ENCODE measurements at places on chromosomes 3 and 15.

GRCh38 chr3:34675383-34676120 lies 877.1 kb downstream of the PDCD6IP start:
- no peak for ATAC-seq

- ATAC-seq = no peak
These were observed 43.9 kb downstream of the MUC4 start for GRCh38 chr3:195767792-195768191.

GRCh38 chr15:66225656-66226274 lies 27.8 kb downstream of the MEGF11 start:
- ATAC-seq = no peak

DNA sequence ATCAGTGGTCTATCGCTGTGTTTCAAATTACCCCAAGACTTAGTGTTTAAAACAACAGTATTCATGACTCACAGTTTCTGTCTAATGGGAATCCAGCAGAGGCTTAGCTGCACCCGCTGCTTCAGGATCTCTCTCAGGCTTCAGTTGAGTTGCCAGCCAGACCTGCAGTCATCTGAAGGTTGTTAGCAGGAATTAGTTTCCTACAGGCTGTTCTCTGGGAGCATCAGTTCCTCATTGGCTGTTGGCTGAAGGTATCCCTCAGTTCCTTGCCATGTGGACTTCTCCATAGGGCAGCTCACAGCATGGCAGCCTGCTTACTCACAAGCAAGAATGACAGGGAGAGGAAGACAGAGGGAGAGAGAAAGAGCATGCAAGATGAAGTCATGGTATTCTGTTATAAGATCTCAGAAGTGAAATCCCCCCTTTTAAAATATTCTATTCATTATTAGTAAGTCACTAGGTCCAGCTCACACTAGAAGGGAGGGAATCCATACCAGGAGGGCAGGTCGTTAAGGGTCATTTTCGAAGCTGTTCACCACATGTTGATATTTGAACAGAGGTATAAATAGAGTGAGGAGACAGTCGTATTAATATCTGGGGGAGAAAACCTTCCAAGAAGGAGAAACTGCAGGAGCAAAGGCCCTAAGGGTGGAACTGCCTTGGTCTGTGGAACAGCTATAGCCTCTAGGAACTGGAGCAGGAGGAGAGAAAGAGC lies 473.9 kb upstream of the PPP2R3A start:
- no peak for ATAC-seq

DNA sequence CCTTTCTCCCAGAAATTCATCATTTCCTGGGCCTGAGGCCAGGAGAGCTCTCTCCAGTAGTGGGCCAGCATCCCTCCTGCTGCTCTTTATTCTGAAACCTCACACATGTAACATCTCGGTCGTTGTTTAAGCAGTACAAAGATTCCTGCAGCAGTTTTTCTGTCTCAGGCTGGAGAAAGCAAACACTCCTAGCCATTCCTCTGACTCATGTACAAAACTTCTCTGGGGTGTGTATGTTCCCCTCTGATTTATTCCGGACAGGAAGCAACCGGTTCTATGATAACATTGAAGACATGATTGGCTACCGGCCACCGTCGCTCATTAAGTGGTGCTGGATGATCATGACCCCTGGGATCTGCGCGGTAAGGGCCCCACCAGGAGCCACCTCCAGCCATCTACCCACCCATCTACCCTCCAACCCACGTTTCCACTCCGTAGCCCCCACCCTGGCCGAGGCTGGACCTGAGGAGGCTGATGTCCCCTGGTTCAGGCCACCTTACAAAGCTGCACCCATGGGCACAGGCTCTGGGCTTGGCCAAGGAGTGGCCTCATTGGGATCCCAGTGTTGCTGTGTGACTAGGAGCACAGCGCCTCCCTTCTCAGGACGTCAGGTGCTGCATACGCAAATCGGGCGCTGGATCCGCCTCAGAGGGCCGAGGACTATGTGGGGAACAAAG lies 58.6 kb upstream of the SLC6A1 start:
- ATAC-seq = no peak

- ATAC-seq = peak; percentile 89
These were observed 120.0 kb upstream of the CTDSPL start for GRCh38 chr3:37741644-37742043.

- no peak for ATAC-seq
These were observed 258.4 kb downstream of the OPA1 start for GRCh38 chr3:193851428-193851847.

- no peak for ATAC-seq
These were observed 98.7 kb upstream of the ZPLD1 start for GRCh38 chr3:102336130-102336529.

- no peak for ATAC-seq
These were observed 32.1 kb upstream of the HEG1 start for GRCh38 chr3:125087768-125088391.

GRCh38 chr3:136396916-136397315 lies 146.8 kb downstream of the PCCB start:
- ATAC-seq = no peak

GRCh38 chr3:143302638-143303171 lies 183.1 kb downstream of the CHST2 start:
- ATAC-seq = no peak

DNA sequence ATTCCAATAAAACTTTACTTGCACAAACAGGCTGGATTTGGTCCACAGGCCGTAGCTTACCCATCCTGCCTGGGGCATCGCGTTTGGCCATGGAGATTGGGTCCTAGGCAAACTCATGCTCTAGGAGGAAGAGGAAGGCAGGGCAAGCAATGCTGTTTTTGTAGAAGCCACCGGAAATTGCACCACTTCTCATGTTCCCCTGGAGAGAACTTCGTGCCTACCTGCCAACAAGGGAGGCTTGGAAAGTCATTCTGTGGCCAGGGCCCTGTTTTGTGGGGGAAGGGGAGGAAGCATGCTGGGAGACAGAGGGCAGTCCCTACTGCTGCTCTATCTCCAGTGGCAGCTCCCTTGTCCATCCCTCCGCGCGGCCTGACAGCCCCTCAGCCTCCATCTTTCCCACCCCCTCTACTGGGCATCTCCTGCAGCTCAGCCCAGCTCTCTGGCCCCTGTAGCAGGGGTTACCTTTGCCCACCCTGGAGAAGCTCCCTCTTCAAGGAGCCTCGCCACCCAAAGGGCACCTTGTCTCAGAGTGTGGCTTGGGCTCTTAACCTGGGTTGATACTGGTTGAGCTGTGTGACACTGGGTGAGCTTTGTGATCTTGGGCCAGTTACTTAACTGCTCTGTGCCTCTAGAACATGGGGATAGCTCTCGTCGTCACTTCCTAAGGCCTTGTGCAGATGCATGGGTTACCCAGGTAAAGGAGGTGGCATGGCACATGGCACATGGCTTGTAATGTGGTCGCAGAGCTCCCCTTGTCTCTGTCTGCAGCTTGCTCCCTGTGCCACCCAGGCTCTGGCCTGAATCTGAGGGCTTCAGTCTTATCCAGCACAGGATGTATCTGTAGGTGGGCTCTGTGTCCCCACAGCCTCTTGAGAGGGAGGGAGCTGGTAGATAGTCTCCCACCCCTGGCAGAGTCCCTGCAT lies 6.1 kb downstream of the ABTB1 start:
- ATAC-seq = no peak

GRCh38 chr3:124318656-124319055 lies 326.7 kb upstream of the ROPN1 start:
- ATAC-seq = no peak

DNA sequence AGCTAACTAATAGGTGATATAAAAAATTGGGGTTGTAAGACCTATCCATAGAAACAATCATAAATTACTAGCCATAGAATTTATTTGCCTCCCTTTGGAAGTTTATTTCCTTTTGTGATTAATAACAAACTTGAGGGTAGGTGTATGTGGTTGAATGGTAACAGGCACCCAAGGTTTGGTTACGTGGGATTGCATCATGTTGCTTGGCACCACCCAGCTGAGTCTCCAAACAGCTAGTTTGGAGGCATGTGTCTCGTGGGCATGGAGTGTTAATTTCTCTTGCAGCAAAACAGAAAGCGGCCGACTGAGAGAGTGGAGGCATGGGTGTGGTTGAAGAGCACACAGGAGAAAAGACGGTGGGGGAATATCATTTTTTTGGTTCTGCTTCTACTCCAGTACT lies 441.4 kb downstream of the CNTN4 start:
- ATAC-seq = no peak

DNA sequence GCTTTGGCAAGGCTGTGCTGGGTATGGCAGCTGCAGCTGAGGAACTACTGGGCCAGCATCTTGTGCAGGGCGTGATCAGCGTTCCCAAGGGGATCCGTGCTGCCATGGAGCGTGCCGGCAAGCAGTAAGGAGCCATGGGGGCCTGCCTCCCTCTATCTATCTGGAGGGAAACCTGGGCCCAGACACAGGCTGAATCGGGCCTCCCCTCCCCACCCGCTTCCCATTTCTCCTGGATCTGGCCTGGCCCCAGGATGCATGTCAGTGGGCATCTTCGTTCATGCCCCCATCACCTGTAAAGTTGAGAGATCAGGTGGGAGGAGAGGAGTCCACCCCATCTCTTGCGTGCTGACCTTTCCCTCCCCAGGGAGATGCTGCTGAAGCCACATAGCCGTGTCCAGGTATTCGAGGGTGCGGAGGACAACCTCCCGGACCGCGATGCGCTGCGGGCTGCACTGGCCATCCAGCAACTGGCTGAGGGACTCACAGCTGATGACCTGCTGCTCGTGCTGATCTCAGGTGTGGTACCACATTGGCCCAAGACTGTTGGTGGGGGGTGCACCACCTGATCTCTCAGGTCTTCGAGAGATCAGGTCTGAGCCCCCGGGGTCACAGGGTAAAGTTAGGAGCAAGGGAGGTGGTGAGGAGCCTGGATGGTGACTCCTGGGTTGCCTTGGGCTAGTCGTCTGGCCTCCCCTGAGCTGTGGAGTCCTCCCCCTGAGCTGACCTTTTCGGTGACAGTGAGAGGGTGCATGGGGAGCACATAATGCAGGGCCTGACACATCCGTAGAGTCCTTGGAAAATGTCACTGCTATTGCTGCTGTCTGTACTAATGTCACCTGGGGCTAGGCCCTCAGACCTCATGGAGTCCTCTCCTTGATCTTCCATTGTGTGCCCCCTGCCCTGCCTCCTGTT lies 3.2 kb downstream of the GLYCTK start:
- ATAC-seq = no peak

Measured in motor neuron (in vitro differentiated cells).